ENCODE measurements at places on chromosomes 16 and 17. TPM values are rescaled to one million over a fixed set of nuclear protein-coding genes. Genes with fewer than 3 reads are reported as not detected.

SHCBP1 gene
- polyA plus RNA-seq: 7.8 TPM

CCL17 gene
- polyA plus RNA-seq: not detected

SDK2 gene
- 5.1 TPM for polyA plus RNA-seq

DNA sequence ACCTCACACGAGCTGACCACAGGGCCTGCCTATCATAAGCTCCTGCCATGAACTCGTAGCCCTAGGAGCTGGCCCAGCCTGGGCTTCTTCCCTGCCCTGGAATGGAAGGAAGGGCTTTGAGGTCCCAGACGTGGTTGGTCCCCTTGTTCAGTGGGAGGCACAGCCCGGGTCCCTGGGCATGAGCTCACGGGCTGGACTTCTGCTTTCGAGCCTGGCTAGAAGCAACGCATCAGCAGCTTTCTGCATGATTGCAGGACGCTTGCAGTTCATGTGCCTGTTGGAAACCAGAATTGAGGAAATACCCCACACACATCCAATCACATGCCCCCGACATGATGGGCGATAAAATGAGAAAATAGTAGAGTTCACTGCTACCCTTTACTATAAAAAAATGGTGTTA, 293.3 kb downstream of the MAF start:
- no peak for DNase-seq

DNA sequence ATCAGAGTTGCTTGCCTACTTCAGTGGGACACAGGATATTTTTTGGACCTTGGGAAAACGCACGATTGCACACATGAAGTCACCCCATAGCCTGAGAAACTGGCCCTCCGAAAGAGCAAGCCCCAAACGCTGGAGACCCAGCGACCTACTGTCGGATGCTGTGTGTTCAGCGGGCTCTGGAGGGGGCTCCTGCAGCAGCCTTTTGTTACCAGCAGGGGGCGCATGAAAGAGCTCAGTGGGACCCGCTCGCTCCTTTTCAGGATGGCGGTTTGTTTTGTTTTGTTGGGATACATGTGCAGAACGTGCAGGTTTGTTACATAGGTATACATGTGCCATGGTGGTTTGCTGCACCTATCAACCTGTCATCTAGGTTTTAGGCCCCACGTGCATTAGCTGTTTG, 28.4 kb downstream of the MYH3 start:
- no peak for DNase-seq

GRCh38 chr16:56810954-56811353, 54.1 kb upstream of the SLC12A3 start:
- no peak for DNase-seq
